ENCODE measurements at places on chromosomes 12 and 14.

DNA sequence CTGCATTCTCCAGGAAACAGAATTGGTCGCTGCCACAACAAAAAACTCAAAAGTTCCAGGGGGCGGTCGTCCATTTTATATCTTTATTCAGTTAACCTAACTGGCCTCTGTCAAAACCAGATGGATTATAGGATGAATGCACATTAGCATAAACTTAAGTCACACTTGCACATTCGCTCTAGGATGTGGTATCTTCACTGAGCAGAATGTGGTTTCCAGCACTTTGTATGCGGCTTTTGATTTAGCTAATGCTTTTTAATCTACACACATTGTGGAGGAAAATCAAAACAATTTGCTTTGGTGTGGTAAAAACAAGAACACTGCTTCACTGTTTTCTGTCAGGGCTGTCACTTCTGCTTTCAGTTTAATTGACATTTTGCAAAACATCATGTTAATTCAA is 4.5 kb downstream of the TAS2R50 start:
- DNase-seq, result peak; percentile 11

DNA sequence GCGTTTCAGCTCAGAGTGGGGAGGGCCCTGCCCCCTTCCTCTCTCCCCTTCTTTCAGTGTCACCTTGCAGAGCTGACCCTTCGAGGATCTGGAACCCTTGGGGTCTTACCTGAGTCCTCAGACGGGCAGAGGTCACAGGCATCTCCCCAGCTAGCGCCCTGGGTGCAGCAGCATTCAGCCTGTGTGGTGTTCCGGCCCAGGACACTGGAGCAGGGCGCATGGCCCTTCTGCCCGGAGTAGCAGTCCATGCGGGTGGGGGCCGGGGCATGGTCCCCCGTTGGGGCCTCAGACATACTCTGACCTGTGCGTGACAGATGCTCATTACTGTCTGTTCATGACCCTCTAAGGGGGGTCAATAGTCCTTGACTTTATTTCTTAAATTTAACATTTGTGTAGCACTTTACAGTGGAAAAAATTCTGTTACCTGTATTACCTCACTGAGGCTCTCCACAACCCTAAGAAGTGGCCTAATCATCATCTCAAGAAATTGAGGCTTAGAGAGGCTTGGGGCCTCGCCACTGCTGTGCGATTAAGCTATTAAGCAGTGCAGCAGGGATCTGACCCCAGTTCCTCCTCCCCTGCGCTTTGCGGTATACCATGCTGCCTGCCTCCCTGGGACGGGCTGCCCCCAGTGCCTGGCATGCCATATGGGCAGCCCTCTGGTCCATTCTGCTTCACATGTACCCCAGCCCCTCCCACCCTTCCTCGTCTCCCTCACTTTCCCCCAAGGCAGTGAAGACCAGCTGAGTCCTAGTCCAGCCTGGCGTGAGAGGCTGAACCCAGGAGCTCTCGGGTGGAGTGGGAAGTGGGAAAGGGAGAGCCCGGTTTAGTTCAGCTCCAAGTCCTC is 11.5 kb downstream of the ISCA2 start:
- DNase-seq, result no peak

- no peak for DNase-seq
These were observed 29.0 kb upstream of the ELK3 start for GRCh38 chr12:96164951-96165811.

GRCh38 chr12:121400332-121401139 is 618 bp downstream of the RNF34 start:
- peak; percentile 58 for DNase-seq

DNA sequence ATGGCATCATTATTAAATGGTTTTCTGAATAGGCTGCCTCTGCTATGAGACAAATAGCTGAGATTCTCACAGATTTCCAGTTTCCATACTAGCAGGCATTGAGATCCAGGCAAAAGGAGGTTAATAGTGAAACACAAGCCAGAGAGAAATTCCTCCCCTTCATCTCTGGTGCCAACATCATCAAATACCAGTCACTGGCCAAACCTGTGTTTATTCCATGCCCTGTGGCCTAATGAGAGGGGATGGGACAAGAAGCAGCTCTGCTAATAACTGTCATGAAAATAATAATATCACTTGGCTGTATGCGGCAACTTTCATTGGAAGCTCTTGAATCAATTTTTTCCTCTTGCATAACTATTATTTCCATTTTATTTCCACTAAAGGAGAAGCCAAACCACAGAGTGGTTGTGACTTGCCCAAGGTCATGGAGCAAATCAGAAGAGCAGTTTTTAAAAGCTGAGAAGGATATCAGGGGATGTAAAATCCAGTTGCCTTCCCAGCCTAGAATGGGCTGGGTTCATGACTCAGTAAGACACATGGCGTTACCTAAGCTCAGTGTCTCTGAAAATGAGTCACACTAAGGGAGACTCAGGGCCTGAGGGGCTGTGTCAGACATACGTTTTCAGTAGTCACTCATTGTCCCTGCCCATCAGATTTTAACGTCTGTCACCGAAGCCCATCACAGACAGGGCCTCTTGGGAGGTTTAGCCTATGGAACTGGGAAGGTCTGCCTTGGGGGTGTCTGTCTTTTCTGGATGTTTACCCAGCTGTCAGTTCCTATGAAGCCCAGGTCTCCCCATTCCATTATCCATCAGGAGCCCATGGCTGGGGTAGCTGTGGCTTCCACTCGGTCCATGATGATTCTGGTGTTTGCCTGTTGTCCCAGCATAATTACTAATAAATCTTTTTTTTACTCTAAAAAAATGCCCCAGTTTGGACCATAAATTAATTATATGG is 208.8 kb upstream of the EEA1 start:
- no peak for DNase-seq

GRCh38 chr14:21558703-21559170 is 21.1 kb downstream of the OR10G3 start:
- no peak for DNase-seq

DNA sequence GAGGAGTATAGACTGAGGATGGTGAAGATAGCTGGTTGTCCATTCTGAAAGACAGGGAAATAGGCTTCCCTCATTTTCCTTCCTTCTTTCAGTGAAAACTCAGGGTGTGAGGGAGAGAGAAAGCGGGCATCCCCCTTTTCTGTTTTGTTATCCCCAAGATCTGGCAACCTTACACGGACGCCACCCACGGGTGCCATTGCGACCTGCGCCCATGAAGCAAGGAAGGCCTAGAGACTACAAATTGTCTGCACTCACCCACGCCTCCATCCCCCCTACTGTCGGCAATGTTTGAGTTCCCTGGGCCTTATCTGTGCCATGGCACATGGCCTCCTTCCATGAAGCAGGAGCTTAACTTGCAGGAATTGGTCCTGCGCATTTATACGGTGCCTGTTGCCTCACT is 115.0 kb upstream of the IGF1 start:
- no peak for DNase-seq

- no peak for DNase-seq
These were observed 102.8 kb downstream of the SLC16A7 start for GRCh38 chr12:59698600-59698999.

DNA sequence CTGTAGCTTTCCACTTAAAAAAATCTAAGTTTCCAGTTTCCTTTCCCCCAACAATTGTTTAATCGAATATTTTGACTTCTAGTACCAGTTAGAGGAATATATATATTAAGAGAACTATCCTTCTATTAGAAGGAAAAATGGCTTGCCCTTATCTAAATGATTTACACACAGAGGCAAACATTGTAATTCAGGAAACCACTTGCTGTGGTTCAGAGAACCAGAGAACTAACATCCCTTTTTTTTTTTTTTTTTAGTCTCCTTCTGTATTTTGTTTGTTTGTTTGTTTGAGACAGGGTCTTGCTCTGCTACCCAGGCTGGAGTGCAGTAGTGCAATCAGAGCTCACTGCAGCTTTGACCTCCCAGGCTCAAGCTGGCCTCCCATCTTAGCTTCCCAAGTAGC is 746.6 kb downstream of the VRK1 start:
- DNase-seq, result no peak

GRCh38 chr12:110809149-110809548 is 37.6 kb upstream of the CCDC63 start:
- no peak for DNase-seq

- no peak for DNase-seq
These were observed 33.4 kb downstream of the ANO4 start for GRCh38 chr12:100827901-100828520.

DNA sequence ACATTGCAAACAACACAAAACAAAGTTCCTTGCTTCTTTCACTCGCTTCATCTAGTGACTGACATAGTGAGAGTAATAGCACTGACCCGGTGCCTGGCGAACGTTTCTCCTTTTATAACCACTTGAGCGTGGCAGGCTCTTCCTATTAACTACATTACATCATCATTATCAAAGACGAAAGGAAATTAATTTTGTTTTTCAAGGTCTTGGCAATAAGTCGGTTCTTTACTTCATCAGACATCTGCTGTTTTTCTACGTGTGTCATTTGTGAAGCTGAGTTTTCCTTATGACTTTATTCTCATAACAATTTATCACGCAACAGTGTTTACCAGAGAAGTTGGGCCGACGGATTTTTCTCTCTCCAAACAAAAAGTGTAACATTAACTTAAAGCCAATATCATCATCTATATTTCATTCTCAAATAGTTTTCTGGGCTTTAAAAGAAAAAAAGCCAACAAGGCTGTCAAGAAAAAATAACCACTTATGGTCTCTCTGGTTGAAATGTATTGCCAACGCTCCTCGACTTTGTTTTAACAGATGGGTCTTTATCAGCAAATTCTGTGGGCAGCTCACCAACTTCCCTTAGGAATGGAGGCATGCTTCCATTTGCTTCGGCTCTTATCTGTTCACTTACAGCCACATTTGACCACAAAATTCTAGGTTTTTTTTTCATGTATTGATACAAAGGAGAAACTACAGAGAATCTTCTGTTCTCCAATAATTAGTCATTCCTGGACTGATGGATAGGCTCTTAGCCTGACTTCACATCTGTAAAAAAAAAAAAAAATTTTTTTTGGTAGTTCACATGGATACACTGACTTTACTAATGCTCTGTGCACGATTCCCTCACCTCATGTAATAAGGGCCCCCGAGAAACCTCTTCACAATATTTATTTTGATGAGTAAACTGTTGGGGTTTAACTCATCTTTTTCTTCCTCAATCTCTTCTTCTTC is 97.1 kb upstream of the CDKN3 start:
- DNase-seq, result no peak

DNA sequence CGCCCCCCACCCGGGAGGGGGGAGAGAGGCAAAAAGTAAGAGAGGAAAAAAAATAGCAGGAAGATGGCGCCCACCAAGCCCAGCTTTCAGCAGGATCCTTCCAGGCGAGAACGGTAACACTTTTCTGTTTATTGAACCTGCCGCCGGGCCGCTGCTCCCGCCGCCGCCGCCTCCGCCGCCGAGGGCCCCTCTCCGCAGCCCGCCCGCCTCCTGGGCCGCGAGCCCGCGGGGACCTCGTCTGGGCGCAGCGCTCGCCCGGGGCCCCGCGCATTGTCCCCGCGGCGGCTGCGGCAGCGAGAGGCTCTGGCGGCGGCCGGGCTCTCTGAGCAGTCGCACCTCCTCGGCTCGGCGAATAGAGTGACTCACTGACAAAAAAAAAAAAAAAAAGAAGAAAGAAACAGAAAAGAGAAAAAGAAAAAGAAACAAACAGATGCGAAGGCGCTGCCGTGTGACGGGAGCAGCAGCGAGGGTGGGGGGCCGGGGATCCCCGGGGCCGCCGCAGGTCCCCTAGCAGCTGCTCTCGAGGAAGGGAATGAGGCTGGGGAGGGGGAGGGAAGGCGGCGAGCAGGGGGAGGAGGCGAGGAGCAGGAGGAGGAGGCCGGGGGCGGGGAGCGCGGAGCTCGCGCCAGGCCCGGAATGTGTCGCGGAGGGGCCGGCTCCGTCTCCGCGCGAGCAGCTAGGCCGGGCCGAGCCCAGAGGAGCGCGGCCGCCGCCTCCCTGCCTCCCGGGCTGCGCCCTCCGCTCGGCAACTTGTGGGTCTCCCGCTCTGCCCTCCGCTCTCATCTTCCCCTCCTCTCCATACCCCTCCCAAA is 781 bp downstream of the NPAS3 start:
- no peak for DNase-seq

GRCh38 chr12:124434354-124434753 is 133.1 kb downstream of the NCOR2 start:
- no peak for DNase-seq

DNA sequence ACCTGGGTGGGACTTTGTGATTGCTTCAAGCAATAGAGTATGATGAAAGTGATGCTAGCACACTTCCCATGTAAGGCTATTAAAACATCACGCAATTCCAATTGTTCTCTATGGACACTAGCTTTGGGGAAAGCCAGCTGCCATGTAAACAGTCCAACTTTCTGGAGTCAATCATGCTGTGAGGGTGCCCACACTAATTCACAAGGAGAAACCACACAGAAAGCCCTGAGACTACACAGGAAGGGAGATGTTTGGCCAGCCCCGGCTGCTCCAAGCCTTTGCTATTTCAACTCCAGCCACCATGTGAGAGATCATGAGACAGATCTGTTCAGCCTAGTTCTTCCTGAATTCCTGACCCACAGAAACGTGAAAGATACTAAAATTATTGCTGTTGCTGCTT is 96.3 kb downstream of the ST8SIA1 start:
- no peak for DNase-seq

GRCh38 chr14:64634558-64634957 is 69.7 kb upstream of the PLEKHG3 start:
- DNase-seq, result no peak

GRCh38 chr14:53209370-53209769 is 56.2 kb upstream of the DDHD1 start:
- no peak for DNase-seq

DNA sequence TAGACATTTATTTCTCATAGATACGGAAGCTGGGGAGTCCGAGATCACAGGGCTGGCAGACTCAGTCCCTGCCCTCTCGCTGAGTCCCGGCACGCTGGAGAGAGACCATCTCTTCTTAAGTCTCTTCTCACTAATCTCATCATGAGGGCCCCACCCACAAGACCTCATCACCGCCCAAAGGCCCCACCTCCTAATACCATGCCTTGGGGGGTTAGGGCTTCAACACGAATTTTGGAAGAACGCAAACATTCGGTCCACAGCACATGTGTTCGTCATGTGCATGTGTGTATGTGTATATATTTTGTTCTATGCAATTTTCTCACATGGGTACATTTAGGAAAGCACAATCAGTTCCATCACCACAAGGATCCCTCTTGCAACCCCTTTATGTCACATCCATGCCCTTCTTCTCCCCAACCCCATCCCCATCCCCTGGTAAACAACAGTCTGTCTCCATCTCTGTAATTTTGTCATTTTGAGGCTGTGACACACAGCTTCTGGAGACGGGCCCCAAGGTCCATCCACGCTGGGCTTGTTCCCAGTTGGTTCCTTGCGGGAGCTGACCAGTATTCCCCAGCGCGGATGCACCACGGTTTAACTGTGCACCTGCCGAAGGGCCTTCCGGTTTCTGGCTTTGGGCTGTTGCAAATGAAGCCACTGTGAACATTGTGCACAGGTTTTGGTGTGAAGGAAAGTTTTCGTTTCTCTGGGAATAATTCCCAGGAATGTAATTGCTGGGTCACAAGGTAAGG is 317.5 kb upstream of the DIO3 start:
- no peak for DNase-seq

DNA sequence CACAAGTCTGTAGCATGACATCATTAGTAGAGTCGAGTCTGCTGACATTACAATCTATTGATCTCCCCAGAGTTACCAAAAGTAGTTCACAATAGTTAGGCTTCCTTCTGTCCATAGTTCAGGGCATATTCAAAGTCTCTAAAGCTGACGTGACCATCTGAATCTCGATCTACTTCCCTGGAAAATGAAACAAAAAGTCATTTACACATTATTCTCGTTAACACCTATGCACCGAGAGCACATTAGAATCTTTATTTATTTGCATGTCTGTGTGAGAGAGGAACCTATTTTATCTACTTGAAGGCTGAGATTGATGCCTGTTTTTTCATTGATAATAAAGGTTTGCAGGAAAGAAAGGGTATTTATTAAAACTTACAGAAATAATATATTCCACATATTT is 157.4 kb downstream of the EFCAB11 start:
- no peak for DNase-seq

GRCh38 chr14:101336183-101336582 is 225.1 kb upstream of the DIO3 start:
- DNase-seq, result no peak

Data from CD4-positive, alpha-beta T cell treated with Interleukin-1 beta for 1 hour (primary cell).